ENCODE measurements at places on chromosomes 13 and 19.

GRCh38 chr13:48194379-48194754, 38.6 kb upstream of the ITM2B start:
- no peak for DNase-seq

DNA sequence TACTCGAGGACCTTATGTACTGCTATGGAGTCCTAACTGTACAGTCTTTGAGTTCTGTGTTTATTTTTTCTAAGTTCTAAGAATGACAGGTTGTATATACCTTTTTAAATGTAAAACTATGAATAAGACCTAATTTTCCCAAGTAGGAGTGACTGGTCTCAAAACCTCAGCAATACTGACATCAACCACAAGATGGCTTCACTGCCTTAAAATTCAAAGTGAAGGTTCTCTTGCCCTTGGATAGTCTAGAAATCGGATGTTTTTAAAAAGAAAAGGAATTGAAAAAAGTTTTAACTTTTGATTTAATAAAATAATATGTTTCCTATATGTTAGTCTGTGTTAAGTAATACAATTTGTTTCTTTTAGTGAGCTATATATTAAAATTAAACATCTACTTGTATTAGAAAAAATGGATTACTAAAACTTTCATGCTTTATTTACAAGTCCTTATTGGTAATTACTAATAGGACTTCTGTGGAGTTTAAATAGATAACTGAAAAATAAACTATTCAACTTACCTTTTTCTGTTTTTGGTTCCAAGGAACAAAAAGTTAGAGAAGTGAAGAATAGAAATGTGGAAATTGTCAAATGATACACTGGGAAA, 52.0 kb downstream of the TDRD3 start:
- DNase-seq: no peak

- DNase-seq: no peak
Observed at GRCh38 chr13:21118180-21118579, 56.8 kb upstream of the LATS2 start.

DNA sequence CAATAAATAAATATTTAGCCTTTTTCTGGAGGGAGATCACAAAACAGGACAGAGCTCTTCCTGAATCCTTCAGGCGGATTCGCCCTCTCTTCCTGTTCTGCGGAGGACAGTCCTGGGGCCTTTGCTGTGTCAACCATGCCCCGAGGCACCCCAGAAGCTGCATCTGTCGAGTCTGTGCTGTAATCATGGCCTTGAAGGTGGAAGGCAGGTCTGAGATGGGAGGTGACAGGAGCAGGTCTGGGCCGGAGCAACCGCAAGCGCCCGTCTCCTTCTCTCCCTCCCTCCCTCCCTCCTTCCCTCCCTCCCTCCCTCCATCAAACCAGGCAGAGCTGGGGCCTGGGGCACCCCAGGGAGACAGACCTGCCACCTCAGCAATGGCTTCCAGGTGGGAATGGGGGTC, 4.6 kb upstream of the FXYD3 start:
- DNase-seq: no peak

- DNase-seq: no peak
Observed at GRCh38 chr13:95987841-95988240, 65.4 kb downstream of the UGGT2 start.

- DNase-seq: no peak
Observed at GRCh38 chr13:43346427-43346826, 323.0 kb downstream of the DNAJC15 start.

- no peak for DNase-seq
Observed at GRCh38 chr13:110259651-110260050, 47.3 kb downstream of the COL4A1 start.

DNA sequence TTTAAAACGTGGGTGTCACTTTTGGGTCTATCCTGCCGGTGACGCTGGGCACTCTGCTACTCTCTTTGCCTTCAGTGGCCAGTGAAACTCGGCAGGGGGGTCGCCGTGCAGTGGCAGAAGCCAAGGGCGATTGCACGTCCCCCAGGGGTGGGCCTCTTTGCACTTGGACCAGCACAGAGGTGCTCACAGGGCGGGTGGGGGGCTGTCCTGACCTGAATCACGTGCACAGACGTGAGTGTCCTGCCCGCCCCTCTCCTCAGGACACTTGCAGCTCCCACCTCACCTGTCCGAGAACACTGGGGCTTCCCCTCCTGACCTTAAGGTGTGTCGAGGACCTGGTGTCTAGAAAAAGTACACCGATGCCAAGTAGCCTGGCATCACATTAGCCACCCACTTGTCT, 16.1 kb downstream of the COL4A1 start:
- DNase-seq: no peak

- DNase-seq: no peak
Observed at GRCh38 chr19:824885-825284, 2.8 kb upstream of the AZU1 start.

GRCh38 chr13:110067355-110068175, 239.4 kb downstream of the COL4A1 start:
- no peak for DNase-seq

DNA sequence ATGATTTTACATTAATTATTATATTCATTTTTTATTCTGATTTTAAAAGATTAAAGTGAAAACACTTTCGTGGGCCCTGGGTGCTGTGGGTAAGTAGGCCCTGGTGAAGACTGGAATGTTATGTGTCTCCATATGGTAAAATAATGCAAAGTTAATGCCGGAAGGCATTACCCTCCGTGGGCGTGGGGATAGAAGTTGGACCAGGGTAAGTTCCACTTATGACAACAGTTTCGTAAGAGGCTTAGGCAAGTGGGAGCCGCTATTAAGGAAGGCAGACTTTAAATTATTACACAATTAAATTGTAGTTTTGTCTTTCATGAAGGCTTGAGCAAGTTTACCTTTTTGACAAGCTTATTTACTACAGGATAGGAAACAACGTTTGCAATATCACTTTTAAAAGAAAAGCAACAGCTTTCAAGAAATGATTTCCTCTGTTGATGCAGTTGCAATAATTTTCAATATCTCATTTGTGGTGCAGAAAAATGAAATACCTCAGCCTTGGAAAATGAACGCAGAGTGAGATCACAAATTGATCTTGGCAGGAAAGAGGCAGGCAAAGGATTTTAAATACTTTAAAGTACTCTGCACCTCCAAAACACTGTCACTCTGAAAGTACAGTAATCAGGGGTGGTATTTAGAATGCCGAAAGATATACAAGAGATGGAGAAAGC, 310.6 kb downstream of the DCT start:
- no peak for DNase-seq

GRCh38 chr19:40592170-40592569, 9.0 kb upstream of the LTBP4 start:
- no peak for DNase-seq

GRCh38 chr13:77599351-77599750, 63.8 kb downstream of the SCEL start:
- no peak for DNase-seq

GRCh38 chr13:100611678-100612492, 23.3 kb upstream of the GGACT start:
- no peak for DNase-seq

GRCh38 chr19:29006057-29006735, 206.8 kb downstream of the UQCRFS1 start:
- no peak for DNase-seq

- no peak for DNase-seq
Observed at GRCh38 chr19:41479757-41480191, 36.8 kb downstream of the ERICH4 start.

DNA sequence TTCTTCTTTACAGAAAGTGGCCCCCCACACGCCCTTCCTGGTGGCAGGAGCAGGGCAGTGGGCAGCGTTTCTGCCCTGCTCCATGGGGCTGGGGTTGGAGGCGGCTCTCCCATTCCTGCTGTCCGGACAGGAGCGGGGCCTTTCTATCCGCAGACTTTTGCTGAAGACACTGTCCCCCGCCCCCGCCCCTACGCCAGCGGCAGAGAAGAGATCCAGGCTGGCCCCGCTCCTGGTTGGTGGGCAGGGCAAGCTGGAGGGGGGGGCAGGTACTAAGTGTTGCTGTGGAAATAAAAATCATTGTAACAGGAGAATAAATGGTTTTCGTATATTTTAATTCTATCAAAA, 81.7 kb downstream of the ZNF429 start:
- no peak for DNase-seq

- no peak for DNase-seq
Observed at GRCh38 chr19:42919757-42920079, 2.0 kb upstream of the PSG6 start.

DNA sequence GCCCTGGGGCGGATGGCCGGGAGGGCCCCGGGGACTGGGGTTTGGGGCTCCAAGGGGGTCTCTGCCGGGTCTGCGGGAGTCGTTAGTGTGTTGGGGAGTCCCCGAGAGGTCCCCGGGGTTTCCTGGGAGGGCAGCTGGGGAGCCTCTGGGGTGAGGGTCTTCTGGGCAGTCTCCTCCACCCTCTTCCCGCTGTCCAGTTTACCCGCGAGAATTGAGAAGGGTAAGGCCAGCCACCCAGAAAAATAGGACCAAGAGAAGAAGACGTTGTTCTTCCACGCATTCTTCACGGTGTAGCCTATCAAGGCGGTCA, 1.0 kb upstream of the ETFB start:
- no peak for DNase-seq

- DNase-seq: no peak
Observed at GRCh38 chr13:107375701-107376340, 807.9 kb upstream of the ARGLU1 start.

GRCh38 chr19:3415695-3416094, 49.3 kb downstream of the NFIC start:
- no peak for DNase-seq

DNA sequence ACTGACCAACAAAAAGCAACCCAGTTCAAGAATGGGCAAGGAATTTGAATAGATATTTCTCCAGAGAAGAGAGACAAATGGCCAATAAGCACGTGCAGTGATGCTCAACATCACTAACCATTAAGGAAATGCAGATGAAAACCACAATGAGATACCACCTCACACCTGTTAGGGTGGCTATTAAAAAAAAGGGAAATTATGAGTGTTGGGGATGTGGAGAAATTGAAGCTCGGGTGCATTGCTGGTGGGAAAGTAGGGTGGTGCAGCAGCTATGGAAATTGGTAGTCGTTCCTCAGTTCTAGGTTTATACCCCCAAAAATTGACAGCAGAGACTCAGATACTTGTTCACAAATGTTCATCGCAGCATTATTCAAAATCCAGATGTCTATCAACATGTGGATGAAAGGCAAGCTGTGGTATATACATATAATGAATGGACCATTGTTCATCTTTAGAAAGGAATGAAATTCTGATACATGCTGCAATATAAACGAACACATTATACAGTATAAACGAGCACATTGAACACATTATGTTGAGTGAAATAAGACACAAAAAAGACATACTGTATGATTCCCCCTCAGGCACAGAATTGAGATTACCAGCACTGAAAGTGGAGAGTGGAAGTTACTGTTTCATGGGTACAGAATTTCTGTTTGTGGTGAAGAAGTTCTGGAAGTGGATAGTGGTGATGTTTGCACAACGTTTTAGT, 927 bp downstream of the CHAMP1 start:
- DNase-seq: no peak

DNA sequence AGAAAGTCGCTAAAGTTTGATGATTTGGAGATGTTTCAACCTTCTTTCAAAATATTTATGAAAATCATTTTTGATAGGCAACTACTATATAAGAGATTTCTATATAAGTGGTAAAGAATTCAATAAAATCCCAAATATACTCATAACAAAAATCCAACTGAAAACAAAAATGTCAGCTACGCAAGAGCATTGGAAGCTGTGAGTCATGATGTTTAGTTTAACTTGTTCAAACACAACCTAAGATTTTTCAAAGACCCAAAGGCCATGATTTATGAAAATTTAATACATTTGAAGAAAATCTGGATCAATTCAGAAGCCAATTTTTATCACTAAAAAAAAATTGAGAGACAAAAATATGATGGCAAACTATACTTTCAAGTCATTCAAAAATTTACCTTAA, 226.6 kb downstream of the MZT1 start:
- no peak for DNase-seq

- DNase-seq: no peak
Observed at GRCh38 chr19:14694641-14695266, 4.9 kb downstream of the ZNF333 start.

DNA sequence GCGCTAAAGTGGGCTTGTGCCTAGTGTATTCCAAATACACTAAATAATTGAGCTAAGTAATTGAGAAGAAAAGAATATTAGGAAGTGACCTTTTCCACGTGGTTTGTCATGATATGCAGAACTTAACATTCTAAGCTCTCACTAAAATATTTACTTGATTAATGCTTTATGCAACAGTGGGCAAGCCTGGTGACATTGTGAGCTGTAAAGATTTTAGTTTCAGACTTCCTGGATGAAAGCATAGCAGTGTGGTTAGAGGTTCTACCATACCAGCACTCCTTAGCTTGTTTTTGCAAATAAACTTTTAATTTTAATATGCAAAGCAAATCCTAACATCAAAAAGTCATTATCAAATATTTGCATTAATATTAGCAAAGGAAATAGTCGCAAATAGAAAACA, 1065.1 kb upstream of the SPRY2 start:
- DNase-seq: no peak

DNA sequence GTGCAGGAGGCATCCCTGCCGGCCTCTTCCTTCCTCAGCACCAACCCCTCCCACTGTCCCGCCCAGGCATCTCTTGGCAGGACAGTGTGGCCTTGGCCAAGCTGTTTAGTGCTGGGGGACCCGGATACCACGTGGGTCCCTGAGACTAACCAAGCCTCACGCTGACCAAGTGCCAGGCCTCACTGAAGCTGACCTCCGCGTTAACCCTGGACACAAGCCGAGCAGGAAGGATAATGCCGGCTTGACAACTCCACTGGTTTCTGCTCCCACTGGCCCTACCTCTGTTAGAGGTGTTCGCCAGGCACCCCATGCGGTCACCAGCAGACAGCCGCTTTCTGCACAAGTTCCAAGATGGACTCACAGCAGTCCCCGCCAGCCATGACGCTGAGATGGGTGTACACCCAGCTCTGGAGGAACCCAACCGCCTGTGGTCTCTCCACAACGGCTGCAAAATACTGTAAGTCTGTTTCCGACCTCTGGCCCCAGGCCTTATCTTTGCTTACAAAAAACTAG, 12.4 kb downstream of the GRTP1 start:
- DNase-seq: no peak

DNA sequence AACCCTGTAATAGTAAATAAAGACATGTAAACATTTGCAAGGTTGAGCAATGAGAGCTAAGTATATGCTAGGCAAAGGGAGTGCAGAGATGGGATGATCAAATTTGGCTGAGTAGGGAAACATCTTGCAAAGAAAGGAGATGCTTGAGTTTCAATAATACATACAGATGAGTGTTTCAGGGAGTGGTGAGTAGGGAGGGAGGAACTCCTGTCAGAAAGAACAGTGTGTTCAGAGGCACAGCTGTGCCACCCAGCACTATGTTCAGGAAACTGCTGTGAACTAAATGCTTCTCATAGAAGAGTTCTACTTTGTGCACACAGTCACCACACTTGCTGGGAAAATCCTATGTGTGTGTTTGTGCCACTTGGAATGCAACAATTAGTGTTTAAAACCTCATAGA, 1077.1 kb downstream of the UQCRFS1 start:
- no peak for DNase-seq

- no peak for DNase-seq
Observed at GRCh38 chr19:55362990-55363716, at the start of gene GARIN5B. TSS of gene GARIN5B (minus strand) at chr19:55363260. CDS start at chr19:55363066, 194 bp downstream.

GRCh38 chr19:19259741-19260140, 13.4 kb downstream of the TM6SF2 start:
- DNase-seq: no peak

- no peak for DNase-seq
Observed at GRCh38 chr19:49652551-49653465, 10.8 kb downstream of the SCAF1 start.

GRCh38 chr13:43596006-43596405, 190.8 kb downstream of the ENOX1 start:
- DNase-seq: no peak

- DNase-seq: no peak
Observed at GRCh38 chr13:43159026-43159461, 135.7 kb downstream of the DNAJC15 start.

GRCh38 chr19:38044267-38045111, 137.5 kb downstream of the SIPA1L3 start:
- no peak for DNase-seq

Measured in activated CD4-positive, alpha-beta T cell treated with anti-CD3 and anti-CD28 coated beads, Interleukin-2, amount 50 U/mL, for 1 hour (primary cell).